ENCODE measurements at places on chromosomes 4 and X.

- DNase-seq, result no peak
Measured at GRCh38 chr4:95556207-95556859, 7.6 kb upstream of the UNC5C start.

GRCh38 chr4:18938343-18939099 is 917.0 kb upstream of the LCORL start:
- no peak for DNase-seq

DNA sequence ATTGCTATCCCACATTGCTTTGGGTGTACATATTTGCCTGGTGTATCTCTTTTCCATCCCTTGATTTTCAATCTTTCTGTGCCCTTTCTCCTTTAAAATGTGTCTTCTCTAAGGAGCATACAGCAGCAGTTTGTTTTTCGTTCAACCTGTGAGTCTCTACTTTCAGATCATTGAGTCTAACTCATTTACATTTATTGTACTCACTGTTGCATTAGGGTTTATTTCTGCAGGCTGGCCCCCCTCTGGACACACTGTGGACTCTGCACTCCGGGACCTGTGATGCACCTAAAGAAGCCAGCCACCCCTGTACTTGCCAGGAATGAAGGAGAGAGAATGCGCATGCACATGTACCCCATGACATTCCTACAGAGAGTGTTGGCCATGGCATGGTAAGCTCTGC is 93.0 kb downstream of the FAM53A start:
- DNase-seq, result no peak

GRCh38 chr4:113556382-113557134 is 205.0 kb downstream of the CAMK2D start:
- no peak for DNase-seq

DNA sequence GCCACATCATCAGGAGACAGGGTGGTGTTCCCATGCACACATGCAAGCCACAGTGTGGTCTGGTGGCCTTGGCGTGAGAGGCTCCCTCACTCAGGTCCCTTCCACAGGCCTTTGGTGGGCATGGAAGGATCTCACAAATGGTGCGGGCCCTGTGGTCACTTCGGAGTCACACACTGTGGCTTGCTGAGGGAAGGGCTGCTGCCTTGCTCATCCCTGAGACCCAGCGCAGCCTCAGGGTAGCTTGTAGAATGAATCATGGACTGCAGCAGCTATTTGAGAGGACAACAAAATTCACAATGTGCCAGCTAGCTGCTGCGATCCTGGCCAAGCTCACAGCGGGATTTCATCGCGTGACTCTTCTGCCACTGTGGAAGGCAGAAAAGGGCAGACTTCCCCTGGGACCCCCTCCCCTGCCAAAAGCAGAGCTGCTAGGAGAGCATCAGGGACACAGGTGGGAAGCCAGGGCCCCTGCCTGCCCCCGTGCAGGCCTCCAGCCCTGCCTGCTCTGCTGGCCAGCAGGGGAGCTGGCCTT is 106.4 kb downstream of the ABLIM2 start:
- DNase-seq, result no peak

- no peak for DNase-seq
Measured at GRCh38 chr4:168139336-168139735, 47.0 kb downstream of the ANXA10 start.

GRCh38 chrX:131853440-131853839 is 169.7 kb upstream of the STK26 start:
- no peak for DNase-seq

DNA sequence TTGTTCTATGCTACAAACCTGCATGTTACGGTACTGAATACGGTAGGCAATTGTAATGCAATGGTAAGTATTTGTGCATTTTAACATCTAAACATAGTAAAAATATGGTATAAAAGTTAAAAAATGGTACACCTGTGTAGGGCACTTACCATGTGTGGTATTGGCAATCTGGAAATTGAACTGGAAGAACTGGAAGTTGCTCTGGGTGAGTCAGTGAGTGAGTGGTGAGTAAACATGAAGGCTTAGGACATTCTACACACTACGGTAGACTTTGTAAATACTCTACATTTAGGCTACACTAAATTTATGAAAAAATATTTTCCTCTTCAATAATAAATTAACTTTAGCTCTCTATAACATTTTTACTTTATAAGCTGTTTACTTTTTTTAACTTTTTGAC is 78.9 kb downstream of the RRAGB start:
- DNase-seq, result no peak
